ENCODE measurements at places on chromosomes 5 and 9.

- DNase-seq: no peak
Measured at GRCh38 chr5:138067945-138068344, 15.9 kb upstream of the WNT8A start.

DNA sequence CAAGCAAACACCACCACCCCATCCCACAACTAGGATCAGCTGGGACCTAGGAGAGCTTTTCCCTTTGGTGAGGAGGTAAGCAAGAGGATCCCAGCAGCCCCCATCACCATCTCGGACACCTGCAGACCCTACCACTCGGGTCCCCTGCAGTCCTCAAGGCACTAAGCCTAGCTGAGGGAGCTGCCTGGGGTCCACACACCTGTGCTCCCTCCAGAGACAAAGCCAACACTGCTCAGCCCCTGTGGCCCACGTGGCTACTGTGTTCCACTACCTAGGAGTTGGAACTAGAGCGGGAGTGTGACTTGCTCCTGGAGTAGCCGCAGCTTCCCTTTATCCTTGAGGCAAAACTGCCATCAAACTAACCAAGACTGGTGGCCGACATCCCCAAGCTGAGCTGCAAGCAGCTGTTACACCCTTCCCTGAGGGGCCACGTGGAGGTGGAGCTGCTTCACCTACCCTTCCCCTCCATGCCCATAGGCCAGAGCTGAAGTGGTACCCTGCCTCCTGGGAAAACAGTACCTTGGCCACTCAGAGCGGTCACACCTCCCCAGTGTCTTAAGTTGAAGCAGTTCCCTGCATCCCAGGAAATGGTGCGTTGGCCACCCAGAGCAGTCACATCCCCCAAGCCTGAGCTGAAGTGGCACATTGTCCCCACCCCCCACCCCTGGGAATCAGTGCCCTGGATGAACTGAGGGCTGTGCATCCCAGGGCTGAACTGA, 205.5 kb downstream of the CACNA1B start:
- no peak for DNase-seq

DNA sequence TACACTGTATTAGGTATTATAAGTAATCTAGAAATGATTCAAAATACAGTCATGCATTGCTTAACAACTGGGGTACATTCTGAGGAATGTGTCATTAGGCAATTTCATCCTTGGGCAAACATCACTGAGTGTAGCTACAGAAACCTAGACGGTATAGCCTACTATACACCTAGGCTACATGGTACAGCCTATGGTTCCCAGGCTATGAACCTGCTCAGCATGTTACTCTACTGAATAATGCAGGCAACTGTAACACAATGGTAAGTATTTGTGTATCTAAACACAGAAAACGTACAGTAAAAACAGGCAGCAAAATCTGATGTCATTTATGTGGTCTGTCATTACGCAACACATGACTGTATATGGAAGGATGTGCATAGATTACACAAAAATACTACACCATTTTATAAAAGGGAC, 96.8 kb downstream of the RAPGEF6 start:
- DNase-seq: peak; percentile 29

DNA sequence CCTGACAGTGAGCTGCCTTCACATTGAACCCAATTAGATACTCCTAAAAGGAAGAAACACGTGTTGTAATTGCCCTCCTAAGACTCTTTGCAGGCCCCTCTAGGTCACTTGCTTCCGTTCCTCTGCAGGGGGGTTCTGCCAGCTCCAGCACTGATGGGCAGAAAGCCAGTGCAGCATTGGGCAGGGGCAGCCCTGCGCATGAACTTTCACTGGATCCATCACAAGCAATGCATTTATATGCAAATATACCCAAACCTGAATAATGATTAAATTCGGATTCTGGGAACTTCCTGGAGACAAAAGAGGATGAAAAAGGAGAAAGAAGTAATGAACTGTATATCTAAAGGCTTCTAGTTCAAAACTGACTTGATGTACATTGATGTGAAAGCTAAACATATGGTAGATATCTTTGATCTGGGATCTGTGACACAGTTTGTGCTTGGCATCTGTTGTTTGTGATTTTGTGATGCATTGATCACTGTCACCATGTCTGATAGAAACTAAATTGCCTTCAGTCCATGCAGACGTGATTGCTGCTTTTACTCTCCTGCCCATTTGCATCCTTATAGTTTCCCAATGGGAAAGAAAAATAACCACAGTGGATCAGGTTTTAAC, 313.4 kb downstream of the DEPDC1B start:
- no peak for DNase-seq

DNA sequence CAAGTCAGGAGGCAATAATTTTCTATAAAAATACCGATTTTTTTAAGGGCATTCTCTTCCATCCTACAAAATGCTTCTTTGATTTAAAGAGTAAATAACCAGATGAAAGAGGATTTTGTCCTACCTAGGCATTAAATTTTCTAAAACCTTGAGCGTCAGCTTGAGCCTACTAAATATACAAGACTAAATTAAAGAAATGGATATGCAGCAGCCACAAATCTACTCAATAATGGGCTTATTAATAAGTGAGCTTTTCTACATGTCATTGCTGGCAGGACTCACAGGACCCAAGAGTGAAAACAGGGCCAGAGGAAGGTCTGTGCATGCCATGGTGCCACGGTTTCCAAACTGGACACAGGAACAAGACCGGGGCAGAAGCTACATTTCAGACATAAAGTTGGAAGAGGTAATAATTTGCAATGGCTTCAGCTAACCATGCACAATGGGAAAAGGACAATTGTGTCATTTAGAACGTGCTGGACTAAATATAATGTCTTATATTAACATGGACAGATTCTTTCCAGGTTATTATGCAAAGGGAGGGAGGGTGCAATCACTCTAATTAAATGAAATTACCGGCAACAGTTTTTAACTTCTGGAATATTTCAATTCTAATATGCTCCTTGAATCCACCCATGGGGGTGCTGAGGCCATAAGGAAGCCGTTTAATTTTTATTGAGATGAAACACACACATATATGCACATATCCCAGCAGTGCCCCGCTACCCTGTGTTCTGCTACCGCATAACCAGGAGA, 5.2 kb downstream of the WHRN start:
- DNase-seq: no peak

GRCh38 chr5:168529374-168530234, 499 bp downstream of the FBLL1 start:
- DNase-seq: no peak

DNA sequence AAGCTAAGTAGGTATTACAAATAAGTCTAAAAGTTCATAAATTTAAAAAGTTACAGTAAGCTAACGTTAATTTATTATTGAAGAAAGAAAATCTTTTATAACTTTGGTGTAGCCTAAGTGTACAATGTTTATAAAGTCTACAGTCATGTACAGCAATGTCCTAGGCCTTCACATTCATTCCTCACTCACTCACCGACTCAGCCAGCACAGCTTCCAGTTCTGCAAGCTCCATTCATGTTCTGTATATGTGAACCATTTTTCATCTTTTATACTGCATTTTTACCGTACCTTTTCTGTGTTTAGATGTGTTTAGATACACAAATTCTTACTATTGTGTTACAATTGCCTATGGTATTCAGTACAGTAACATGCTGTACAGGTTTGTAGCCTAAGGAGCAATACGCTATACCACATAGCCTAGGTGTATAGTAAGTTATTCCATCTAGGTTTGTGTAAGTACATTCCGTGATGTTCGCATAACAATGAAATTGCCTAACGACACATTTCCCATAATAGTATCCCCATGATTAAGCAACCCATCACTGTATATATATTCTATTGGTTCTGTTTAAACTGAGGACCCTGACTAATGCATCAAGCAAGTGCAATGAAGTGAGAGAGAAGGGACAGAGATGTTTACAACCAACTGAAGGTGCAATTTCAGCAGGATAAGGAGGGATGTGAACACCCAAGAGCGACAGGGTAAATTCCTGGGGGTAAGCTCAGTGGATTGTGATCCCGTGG, 88.9 kb upstream of the TRIO start:
- DNase-seq: no peak

- DNase-seq: no peak
Measured at GRCh38 chr5:150119421-150120061, 33.2 kb upstream of the CSF1R start.

DNA sequence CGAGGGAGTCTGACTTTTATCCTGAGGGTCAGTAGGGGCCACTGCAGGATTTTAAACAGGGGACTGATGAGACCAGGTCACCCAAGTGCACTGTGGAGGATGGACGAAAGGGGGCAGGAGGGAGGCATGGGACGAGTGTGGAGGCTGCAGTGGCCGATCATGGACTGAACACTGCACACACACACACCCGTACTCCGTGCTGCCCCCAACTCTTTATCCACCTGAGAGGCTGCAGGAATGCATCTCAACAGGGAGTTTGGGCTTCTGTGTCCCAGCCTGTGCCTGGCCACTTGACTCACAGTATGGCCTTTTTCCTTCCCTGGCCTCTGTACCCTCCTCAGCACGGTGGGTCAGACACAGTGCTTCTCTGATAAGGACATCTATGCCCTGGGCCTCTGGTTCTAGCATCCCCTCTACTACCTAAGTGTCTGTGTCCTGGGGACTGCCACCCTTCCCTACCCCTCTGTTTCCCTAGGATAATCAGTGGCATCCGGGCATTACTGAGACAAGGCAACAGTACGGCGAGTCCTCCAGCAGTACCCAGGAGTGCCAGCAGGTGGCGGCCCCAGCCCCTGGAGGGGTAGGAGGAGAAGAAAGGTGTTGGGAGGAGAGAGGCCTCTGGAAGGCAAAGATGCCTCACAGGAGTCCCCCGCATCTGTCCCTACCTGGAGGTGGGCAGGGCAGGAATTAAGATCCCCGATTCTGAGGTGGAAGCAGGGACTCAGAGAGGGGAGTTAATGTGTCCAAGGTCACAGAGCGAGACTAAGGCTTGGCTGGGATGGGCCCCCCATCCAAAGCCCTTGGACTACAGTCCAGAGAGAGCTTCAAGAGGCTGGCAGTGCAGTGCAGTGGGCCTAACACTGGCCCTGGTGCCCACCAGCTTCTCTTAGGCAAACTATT, 5.1 kb upstream of the CDX1 start:
- DNase-seq: peak; percentile 74

DNA sequence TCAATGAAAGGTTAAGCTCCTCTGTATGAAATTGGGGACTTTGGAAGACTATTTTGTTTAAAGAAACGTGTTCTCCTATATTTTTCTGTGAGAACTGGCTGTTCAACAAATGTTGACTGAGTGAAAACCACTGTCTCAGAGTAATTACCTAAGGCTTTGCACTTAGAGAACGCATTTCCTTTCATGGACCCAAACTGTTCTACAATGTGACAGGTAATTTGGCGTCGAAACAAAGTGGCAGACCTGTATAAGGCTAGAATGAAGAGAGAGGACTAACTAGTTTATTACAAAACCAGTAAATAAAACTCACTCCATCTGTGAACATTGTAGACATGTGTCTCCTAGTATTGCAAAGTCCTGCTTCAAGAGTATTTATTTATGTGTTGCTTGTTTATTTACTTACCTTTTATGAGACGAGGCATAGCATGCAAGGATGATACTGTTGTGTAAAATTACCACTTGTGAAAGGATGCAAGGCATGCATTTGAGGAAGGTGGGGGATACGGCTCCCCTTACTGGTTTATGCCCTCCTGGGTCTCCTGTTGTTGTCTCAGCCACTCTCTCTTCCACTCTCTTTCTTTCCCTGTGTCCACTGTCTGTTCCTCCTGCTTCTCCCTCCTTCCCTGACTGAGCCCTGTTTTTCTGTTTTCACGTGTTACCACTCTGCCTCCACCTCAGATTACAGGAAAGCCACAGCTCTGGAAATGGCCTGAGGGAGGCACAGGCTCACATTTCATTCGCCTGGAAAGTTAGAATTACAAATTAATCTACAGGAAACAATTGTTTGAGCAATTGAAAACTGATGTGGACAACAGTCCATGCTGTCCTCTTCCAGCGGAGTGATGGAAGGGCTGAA, 444.0 kb upstream of the ZNF608 start:
- DNase-seq: peak; percentile 26

DNA sequence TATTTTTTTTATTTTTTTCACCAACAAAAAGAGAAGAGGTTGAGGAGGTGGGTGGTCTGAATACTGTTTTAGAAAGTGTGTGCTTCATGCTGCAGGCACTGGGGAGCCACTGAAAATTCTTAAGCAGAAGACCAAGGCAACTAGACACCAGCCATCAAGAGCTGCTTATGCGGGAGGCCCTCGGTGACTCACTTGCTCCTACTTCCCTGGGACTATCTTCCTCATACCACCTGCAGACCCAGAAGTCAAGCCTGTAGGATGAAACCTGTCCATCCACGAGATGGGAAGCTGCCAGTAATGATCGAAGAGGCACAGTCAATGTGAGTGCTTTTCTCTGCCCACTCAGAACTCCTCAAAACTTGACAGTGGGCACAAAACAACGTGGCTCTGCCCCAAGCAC, 125.8 kb upstream of the SLC44A1 start:
- no peak for DNase-seq

DNA sequence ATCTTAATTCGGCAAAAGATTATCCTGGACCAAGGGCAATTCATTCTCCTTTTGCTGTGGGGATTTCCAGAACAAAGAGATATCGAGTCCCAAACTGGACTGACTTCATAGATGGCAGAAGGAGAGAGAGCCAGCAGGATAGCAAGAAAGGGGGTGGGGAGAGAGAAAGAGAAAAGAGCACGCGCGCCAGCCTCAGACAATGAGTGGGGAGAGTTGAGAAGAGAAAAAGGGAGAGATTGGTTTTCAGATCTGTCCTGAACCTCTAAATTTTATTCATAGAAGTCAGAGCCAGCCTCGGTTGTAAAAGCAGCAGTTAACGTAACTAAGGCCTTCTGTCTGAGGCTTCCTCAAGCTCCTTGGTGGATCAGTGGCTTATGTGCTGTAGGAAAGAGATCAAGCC, 55.3 kb upstream of the ALDH1B1 start:
- DNase-seq: no peak

DNA sequence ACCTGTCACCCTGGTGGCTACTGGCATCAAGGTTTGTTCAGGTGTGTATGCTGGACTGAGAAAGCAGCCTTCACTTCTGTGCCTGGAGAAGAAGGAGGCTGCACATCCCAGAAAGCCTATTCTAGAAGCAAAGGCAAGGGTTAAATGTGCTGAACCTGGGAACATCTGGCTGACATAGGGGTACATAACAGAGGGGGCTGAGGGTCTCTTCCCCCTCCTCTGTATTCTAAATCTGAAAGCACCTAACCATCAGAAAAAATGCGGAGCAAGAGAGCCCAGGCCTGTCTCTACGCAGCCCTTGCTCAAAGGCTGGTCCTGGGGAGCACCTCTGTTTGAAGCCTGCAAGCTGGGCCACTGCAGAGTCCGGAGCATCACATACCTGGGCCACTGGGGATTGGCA, 53.2 kb upstream of the FSTL4 start:
- DNase-seq: no peak

GRCh38 chr9:120655005-120655622, 59.2 kb downstream of the MEGF9 start:
- peak; percentile 55 for DNase-seq

GRCh38 chr9:116039893-116040292, 113.7 kb upstream of the PAPPA start:
- DNase-seq: no peak

GRCh38 chr9:28961623-28962022, 1388.3 kb upstream of the C9orf72 start:
- DNase-seq: no peak

DNA sequence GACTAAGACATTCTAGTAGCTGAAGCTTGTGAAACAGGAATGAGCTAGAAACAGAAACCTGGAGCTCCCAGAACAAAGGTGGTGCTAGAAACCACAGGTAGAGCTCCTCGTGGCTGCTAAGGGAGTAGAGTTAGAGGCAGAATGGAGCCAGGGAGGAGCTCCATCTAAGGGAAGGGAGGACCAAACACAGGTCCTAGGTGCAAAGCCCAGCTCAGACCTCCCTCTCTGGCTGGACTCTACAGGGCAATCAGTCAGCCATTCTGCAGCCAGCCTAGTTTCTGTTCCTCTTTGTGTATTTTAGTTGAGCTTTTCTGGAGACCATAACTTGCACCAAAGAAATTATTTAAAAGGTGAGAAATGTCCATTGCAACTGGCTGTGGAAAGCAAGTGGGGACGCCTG, 70.4 kb downstream of the CRB2 start:
- DNase-seq: no peak
